T-helper 17 cell (primary cell): ENCODE measurements at places on chromosomes 6 and 20.

GRCh38 chr6:158314737-158315136, 2.5 kb downstream of the TULP4 start:
- no peak for DNase-seq

DNA sequence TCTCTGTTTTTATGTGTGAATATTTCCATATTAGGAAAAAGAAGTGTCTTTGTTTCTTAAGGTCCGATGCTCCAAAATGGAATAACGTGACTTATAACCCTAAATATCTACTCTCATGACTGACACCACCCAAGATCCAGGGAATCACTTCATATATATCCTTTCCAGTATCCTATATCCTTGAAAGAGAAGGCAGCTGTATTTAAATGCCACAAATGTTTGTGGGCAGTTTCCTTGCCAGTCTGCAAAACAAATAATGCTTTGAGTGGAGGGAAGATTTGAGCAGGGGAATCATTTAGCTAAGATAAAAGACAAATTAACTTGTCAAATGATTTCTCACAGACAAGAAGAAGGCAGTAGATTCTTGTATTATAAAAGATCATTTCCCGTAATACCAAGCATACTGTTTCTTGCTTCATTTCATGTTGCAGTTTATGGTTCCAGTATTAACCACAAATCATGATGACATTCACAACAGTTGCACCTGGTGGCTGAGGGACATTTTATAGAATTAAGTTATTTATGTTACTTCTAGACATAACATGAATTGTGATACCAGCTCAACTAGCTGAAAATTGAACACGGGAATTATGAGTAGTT, 30.0 kb upstream of the FABP7 start:
- no peak for DNase-seq

DNA sequence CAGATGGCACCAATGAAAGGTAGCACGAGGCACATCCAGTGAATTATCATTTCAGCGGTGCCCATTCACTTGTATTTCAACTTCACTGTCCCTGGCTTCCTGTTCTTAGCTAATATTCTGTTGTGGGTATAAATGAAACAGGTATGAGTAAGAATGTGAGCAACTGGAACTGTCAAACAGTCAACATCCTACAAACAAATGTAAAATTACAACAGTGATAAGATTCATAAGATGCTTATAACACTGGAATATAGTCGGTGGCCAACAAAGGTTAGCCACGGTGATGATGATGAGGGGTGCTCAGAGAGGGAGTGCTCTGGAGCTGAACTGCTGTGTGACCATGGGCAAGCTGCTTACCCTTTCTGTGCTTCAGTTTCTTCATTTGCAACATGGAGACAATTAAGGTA, 74.9 kb upstream of the TOX2 start:
- DNase-seq = no peak

DNA sequence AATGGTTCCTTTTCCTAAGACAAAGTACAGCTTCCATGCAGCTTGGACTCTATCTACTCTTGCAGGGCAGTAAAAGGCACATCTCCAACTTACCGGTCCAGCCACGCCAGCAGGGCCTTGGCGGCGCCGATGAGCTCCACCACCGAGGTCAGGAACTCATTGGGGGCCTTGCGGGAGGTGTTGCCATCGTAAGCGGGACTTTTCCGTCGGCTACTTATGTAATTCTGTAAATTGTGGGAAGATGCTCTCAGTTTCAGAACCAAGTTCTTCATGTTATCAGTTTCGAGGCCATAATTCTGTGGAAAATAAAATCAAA, 68.5 kb downstream of the CNKSR3 start:
- DNase-seq = no peak

- DNase-seq = no peak
Measured at GRCh38 chr6:21281366-21281765, 312.2 kb upstream of the SOX4 start.

DNA sequence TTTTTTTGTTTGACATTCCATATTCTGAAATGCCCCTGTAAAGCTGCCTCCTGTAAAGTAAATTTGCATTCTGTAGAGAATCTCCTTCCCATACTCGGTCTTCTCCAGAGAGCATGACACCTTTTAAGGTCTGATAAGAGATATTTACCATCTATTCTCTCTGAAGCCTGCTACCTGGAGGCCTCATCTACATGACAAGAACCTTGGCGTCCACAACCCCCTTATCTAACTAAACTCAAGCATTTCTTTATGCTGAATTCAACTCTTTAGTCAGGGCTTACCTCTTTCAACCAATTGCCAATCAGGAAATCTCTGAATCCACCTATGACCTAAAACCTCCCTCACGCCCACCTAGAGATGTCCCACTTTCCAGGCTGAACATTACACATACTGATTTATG, 51.6 kb downstream of the FAM184A start:
- DNase-seq = no peak

DNA sequence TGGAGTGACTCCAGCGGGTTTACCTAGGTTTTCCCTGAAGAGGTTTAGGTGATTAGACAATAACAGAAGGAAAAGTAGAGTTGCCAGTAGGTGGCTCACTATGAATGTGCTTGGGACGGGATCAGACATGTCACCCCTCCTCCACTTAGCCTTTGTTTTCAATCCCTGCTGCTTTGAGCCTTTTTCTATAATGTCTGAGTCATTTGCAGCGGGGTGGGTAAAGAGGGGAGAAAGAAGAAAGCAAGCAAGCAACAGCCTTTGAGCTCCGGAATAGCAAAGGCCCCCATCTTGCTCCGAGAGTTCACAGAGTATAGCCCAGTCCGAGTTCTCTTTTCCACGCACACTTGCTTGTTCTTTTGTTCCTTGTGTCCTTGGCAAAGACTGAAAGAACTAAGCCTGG, 129.1 kb downstream of the PACRG start:
- no peak for DNase-seq

DNA sequence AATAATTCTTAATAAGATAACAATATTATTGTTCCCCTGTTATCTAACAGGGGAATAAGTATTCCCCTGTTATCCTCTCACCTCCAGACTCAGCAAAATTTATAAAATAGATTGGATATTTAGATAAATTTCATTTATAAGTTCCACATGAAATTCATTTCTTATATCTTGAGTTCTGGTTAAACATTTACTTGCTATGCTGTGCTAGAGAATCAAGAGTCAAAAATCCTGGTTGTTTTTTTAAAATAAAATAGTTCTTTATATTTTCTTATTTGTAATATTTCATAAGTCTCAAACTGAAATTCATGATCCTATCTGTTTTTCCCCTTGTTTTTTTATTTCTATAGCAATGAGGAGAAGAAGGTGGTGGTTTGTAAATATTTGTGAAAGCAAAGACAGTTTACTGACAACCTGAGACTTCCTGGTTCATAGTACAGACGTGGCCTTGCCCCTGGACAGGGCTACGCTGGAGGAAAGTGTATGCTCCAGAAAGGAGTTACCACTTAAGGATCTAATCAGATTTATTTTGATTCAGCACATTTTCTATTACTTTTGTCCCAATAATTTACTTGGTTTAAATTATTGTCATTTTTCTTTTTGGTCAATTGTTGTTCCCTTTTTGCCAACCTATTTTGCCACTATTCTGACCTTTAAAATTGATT, 37.8 kb upstream of the MARCKS start:
- no peak for DNase-seq

GRCh38 chr6:154886471-154886870, 108.6 kb upstream of the TIAM2 start:
- DNase-seq = no peak

DNA sequence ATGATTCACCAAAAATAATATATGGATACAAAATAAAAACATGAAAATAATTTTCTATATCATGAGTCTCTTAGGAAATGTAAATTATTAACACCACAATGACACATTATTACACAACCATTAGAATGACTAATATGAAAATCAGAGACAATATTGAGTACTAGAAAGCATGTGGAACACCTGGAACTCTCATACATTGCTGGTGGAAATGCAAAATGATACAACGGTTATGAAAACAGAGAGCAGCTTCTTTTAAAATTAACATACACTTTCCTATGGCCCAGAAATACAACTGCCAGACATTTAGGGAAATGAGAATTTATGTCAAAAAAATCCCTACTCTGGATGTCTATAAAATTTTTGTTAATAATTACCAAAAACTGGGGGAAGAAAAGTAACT, 853.3 kb upstream of the MAN1A1 start:
- DNase-seq = no peak

- no peak for DNase-seq
Measured at GRCh38 chr6:143673669-143674068, 4.1 kb upstream of the PHACTR2 start.

- no peak for DNase-seq
Measured at GRCh38 chr20:21182832-21183563, 57.1 kb downstream of the KIZ start.

GRCh38 chr20:19688031-19688806, 69.8 kb upstream of the RIN2 start:
- DNase-seq = no peak

DNA sequence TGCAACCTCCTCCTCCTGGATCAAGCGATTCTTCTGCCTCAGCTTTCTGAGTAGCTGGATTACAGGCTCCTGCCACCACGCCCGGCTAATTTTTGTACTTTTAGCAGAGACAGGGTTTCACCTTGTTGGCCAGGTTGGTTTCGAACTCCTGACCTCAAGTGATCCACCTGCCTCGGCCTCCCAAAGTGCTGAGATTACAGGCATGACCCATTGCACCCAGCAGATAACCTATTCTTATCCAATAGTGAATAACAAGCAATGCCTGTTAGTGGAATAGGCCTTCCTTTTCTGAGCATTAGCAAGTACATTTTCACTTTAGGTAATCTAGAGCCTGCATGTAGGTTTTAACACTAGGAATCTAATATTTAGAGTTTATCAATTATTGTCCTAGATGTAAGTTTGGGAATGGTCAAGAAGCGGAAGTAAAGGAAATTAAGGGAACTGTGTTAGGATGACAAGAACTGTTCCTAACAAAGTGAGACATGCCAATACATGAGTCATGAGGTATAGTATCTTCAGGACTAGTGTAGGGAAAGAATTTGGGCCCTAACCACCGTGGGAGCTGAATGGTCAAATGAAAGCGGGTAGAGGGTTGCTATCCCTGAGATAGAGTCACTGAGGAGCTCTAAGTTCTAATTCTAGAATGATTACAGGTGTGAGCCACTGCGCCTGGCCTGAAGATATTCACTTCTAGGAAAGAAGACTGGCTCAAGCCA, 15.0 kb downstream of the BLTP3A start:
- DNase-seq = no peak

- no peak for DNase-seq
Measured at GRCh38 chr6:169162752-169163407, 90.8 kb downstream of the THBS2 start.

- DNase-seq = no peak
Measured at GRCh38 chr6:2623295-2623694, 127.4 kb downstream of the MYLK4 start.
